ENCODE measurements at places on chromosomes 4 and X.

DNA sequence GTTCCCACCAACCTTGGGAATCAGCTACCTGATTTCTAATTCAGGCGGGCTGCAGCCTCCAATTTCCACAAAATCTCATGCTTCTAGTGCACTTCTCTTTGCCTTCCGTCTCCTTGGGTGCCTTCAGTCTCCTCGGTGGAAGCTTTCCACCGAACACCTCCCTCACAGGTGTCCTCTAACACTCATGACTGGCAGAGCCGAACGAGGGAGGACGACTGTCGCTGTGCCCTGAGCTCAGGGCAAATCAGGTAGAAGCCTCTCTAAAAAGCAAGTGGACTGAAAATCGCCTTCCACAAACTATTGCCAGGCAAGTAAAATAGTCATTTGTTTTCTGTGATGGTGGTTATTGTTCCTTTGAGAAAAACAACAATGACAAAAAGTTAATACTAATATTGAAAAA is 176.1 kb upstream of the PPARGC1A start:
- no peak for DNase-seq

- DNase-seq, result no peak
These were observed 30.2 kb upstream of the NKRF start for GRCh38 chrX:119636419-119636818.

- DNase-seq, result no peak
These were observed 163.1 kb downstream of the ARAP2 start for GRCh38 chr4:36081185-36081584.

DNA sequence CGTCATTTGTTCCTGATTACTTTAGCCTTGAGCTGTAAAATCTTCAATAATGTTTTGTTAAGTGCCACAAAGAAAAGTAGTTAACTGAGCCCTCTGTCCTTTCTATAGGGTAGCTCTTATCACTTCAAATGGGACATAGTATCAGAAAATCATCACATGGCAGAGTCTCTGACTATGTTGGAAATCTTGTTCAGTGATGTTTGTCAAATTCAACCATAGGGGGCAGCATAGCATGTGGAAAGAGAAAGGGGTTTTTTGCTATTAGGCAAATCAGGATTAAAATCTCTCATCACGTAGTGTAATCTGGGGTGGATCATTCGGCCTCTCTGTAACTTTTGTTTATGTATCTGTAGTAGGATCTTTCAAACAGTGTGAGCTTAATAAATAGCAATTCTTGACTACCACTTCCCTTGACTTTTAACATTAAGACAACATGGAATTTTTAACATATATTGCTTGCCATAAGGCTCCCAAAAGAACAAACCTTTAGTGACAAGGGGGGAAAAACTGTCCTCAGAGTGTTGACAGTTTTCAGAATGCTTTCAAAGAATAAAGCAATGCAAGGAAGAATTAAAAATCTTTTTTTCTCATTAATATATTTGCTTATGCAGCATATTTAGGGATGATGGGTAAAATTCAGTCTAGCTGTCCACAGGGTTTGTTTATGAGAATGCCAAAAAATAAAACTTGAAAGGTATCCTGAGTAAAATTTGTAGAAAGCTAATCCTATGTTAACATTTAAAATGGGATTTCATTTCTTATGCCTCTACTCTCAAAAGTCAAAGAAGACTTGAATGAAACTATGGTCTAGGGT is 127.2 kb downstream of the FBXW7 start:
- DNase-seq, result no peak

DNA sequence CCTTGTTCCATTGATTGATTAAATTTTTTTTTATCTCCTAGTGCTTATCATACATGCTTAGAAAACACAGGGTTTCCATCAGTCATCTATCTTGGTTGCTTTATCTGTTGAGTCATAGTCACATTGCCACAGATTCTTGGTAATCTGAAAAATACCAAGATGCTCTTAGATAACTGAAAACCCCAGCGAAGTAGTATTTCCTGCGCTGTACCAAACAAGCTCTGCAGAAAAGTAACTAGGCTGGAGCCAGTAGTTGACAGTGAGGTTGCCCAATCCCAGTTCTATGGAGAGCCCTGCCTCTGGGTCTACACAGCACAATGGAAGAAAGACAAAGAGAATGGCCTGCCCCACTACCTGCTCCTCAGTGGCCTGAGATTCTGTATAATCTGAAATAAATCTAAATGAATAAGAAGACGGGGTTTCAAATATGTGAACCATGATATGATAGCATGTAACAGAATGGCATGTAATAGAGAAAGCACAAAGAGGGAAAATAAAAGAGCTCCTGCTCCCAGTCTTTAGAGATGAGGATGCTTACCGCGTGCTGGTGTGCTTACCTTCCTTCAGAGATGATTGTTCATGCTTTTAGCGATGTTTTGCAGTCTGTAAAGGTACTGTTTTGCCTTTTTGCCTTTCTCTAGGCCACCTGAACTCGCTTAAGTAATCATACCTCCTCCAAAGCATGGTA is 55.3 kb upstream of the RAPGEF2 start:
- no peak for DNase-seq

DNA sequence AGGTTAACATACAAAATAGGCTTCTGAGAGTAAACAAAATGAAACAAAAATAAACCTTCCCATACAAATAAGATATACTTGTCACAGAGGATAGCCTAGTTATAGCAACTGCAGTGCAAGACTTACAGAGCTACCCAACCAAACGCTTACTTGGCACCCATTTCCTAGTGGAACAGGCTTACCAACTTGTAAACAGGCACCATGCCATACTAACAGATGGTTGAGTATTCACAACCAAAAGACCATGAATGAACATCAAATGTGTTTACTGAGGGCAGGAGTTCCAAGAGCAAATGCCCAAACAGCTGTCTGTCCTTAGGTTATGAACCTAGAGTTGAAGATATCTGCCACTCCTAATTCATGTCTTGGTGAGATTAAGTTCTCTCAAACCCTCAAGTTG is 2629.2 kb downstream of the PCDH7 start:
- DNase-seq, result no peak

GRCh38 chr4:38946919-38947318 is 79.3 kb downstream of the FAM114A1 start:
- no peak for DNase-seq

GRCh38 chrX:50168241-50168687 is 32.5 kb downstream of the AKAP4 start:
- no peak for DNase-seq

DNA sequence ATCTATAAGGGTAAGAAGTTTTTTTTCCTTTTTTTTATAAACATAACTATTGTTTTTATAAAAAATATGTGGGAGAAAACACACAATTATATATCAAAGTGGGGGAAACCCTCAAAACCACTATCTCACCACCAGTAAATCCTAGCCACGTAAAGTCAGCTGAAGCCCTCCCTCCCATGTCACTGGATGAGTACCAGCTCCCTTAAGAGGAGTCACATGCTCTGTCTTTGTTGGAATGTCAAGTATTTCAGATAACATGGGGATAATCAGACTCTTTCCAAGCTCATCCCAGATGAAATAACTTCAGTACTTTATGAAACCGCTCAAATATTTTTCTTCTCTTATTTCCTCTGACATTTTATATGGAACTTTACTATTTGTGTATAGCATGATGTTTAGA is 2.4 kb downstream of the MYOZ2 start:
- no peak for DNase-seq

DNA sequence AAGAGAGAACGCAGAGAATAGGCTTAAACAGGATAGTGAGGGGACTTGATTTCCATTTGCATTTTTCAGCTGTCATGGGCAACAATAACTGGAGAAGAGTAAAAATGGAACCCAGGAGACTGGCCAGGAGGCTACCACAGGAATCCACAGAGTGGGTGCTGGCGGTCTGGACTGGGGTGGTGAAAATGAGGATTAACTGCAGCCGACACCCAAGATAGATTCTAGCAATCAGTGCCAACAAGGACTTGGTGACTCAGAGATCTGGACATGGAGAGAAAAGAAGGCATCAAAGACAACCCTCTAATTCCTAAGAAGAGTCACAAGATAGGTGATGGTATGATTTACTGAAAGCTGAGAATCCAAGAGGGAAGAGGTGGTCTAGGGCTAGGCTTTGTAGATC is 102.8 kb downstream of the ATP8A1 start:
- DNase-seq, result no peak

DNA sequence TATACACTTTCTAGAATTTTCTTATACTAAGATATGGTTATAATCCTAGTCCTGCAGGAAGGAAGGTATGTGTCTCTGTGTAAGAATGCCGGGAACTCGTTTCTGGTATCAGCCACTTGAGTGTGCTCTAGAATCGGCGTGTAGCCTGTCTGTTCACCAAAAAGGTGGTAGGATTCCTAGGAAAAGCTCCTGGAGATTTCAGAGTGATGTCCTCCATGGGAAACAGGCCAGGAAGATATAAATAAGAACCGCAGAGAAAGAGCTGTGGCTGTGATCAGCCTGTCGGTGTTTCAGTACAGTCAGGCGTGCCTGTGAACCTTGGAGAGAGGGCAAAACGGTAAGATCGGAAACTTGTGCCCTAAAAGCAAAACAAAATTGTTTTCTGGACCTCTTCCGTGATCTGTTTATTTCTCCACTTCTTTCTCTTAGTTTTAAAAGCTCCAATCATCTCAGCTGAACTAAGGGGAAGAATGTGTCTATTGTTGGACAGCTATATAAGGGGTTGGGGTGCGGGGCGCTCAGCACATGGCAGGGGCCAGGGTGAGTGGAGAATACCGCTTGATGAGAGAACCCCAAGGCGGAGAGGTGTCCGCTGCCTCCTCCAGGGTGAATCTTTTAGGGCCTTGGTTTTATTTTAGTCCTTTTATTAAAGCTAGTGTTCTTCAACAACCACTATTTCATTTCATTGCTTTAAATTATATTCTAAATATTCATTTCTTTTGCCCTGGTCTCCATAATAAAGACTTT is 303.8 kb upstream of the TENM3 start:
- DNase-seq, result no peak

GRCh38 chrX:129700536-129700935 is 38.2 kb upstream of the XPNPEP2 start:
- no peak for DNase-seq

DNA sequence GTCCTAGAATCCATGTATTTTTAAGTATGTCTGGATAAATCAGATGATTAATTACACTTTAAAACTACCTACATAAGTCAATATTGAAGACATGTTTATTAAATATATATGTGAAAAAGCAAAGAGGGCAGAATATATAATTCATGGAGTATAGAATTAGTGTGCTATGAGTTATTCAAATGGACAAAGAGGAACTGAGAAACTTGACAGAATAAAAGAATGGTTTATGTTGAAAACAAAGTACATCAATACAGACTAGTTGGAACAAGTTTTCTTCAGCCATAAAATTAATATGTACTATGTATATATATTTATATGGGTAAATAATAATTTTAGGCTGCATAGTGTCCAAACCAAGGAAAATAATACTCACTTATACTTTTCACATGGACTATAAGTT is 173.5 kb downstream of the NPFFR2 start:
- DNase-seq, result no peak

GRCh38 chrX:15877380-15877779 is 22.8 kb upstream of the AP1S2 start:
- DNase-seq, result no peak
